Activated T-cell treated with anti-CD3 and anti-CD28 coated beads, Interleukin-2, amount 50 U/mL, for 24 hours (primary cell): ENCODE measurements at places on chromosomes 5 and 9.

GRCh38 chr5:1474866-1475543 is 29.8 kb upstream of the SLC6A3 start:
- peak; percentile 22 for DNase-seq

GRCh38 chr9:87659534-87660419 is 66.1 kb upstream of the CTSL start:
- DNase-seq, result no peak

DNA sequence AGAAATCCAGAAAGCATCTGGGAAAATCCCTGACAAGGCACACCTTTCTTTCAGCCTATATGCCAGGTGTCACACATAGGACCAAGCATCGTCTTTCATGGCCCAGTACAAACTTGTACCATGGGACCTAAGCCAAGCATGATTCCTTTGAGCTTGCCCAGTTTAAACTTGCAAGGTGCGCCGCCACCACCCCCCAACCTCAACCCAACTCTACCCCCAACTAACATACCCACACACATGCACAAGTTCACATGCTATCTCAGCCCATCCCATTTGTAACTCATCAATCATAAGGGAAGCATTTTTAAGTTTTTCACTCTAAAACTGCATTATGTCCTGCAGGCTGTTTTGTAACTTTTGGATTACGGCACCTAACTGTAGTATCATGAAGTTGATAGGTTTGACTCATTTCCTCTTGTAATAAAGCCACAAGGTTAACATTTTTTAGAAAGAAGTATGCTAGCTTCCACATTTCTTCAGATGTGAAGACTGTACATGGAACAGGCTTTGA is 145.9 kb upstream of the FST start:
- DNase-seq, result no peak

- no peak for DNase-seq
Observed at GRCh38 chr5:59709846-59710245, 183.7 kb downstream of the PDE4D start.

DNA sequence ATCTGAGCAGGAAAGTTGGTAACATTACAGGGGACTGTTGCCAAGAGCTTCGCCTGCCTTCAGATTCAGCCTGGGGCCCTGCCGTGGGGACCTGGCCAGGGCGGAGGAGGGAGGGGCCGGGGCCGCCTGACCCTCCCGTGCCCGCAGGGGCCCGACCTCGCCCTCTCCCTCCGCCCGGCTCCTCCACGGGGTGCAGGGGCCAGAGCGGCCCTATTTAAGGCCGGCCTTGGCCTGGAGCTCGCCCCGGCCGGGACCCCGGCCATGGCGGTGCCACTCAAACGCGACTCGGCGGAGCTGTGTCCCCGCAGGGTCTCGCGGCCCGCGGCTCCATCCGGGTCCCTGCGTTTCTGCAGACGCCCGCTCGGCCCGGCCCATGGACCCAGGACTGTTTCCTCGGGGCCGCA is 757 bp downstream of the TMEM250 start:
- no peak for DNase-seq

- no peak for DNase-seq
Observed at GRCh38 chr5:130747556-130747955, 417.5 kb downstream of the HINT1 start.

- DNase-seq, result no peak
Observed at GRCh38 chr5:169763376-169764017, 126.4 kb downstream of the DOCK2 start.

- no peak for DNase-seq
Observed at GRCh38 chr9:131727795-131728545, 11.9 kb downstream of the RAPGEF1 start.

DNA sequence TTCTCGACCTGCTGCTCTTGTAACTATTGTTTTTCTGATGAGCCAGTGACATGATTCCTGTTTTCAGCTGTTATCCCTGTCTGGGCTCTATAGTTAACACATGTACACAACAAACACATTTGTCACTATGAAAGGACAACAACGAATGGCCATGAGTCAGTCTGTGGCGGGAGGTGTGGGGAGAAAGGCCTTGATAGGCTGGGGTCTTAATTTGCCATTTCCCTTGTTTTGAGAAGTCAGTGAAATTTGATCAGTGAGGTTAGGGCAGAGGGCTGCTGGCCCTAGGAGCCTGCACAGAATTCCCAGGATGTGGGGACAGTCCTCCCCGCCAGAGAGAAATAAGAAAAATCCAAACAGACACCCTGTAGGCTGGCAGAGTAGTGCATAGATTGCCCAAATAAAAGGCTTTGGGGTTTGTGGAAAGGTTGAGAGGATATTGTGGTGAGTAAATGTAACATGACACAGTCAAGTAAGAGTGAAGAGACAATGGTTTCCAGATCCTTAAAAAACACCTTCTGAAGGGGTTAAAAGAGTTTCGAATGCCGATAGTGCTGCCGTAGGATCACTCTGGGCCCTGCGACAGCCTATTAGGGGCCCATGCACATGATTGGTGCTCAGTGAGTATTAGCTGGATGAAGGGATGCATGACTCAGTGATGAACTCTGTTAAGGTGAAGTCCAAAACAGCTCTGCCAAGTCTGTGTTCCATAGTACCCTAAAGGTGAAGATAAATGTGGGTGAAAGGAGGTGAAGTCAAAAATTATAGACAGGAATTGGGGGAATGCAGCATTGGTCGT is 110.9 kb upstream of the PRRC1 start:
- no peak for DNase-seq

GRCh38 chr5:111229871-111230810 is 6.0 kb downstream of the CAMK4 start:
- no peak for DNase-seq

DNA sequence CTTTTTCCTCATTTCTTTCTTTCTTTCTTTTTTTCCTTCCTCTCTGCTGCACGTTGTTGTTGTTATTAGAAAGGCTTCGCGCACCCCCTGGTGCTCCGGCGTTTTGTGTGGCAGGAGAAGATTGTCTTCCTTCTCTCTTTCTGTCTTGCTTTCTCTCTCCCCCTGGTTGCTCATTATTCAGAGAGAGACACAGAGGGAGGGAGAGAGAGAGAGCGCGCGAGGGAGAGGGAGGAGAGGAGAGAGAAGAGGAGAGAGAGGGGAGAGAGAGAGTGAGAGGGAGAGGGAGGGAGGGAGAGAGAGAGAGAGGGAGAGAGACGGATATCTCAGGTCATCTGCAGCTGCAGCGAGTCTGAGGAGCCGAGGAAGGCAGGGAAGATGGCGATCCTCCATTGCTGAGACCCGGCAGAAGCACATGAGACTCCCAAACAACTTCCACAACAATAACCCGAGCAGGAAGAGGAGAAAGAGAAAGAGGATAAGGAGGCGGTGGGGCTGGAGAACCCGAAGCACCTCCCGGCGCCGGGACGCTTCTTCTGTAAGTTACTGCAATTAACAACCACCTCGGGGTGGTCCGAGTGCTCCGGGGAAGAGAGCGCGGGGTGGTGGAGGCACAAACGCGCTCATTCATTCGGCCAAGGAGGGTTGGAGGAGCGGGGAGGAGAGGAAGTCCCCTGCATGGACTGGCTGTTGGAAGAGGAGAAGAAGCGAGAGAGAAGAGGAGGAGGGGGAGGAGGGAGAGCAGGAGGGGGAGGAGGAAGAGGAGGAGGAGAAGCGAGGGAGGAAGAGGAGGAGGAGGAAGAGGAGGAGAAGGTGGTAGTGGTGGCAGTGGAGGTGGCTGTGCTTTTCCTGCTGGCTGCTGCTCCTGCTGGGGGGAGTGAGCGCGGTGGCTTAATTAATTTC is at the start of gene ZNF462:
ZNF462 (plus strand) TSS at position 346 of the 900 bp plus-strand sequence. CDS start 60,218 bp downstream, outside the sequence.
- DNase-seq, result no peak

DNA sequence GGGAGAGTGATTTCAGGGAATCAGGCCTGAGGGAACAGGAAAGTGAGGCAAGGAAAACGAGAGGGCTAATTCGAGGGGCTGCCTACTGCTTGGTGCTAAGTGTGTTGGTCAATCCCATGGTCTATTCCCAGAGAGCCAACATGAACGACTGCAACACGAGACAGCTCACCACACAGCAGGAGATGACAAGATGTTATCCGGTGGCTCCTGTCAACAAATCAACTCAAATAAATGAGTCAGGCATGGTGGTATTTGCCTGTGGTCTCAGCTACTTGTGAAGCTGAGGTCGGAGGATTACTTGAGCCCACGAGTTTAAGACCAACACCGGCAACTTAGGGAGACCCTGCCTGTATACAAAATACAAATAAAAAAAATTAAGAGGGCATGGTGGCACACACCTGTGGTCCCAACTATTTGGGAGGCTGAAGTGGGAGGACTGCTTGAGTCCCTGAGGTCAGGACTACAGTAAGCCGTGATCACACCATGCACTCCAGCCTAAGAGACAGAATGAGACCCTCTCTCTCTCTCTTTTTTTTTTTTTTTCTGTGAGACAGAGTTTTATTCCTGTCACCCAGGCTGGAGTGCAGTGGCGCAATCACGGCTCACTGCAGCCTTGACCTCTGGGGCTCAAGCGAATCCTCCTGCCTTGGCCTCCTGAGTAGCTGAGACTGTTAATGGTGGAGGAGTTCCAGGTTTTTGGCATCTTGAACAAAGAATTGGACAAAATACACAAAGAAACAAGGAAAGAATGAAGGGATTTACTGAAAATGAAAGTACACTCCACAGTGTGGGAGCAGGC is 9.0 kb upstream of the FAF2 start:
- DNase-seq, result no peak

- DNase-seq, result no peak
Observed at GRCh38 chr9:24041160-24041690, 215.2 kb upstream of the ELAVL2 start.

DNA sequence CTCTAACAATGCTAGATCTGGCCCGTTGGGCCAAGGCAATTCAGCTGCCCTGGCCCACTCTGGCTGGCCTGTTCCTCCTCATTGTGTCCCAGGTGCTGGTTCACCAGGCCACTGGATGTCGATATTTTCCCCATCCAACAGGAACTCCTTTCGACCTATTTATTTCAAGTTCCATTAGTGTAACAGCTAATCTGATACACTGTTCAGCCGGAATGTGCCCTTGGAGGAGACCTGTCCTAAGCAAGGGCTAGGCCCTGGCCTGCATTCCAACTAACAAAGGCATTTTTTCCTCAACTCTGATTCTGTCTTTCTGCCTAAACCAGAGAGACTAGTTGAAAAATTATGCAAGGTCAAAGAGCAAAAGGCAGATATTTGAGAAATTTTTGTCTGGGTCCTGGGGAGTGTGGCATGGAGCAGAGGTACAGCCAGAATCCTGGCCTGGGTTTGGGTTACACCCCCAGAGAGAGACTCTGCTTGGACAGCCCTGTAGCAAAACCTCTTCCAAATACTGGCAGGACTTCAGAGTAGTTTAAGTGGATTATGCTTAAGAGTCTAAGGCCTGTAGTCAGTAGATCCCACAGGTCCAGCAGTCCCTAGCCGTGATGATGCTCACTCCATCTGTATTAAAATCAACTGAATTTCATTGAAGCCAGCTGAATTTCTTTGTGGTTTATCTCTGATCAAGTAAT is 36.1 kb downstream of the MARCHF11 start:
- DNase-seq, result no peak

DNA sequence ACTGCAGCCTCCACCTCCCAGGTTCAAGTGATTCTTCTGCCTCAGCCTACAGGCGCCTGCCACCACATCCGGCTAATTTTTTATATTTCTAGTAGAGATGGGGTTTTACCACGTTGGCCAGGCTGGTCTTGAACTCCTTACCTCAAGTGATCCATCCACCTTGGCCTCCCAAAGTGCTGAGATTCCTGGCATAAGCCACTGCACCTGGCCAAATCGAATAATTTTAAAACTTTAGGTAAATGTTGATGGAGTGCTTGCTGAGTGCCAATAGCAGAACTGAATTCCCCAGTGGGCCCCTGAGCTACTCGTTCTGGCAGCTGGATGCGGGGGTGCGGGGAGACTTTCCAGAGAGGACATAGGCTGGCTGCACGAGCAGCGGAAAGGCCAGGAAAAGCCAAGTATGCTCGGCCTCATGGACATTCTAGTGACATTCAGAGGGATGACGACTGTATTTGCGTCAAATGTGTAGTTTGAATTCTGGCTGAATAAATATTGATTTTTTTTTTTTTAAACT is 16.8 kb downstream of the TRAF2 start:
- no peak for DNase-seq

GRCh38 chr5:83097689-83098231 is 20.4 kb downstream of the XRCC4 start:
- no peak for DNase-seq

GRCh38 chr5:169626779-169627178 is 10.3 kb upstream of the DOCK2 start:
- no peak for DNase-seq

DNA sequence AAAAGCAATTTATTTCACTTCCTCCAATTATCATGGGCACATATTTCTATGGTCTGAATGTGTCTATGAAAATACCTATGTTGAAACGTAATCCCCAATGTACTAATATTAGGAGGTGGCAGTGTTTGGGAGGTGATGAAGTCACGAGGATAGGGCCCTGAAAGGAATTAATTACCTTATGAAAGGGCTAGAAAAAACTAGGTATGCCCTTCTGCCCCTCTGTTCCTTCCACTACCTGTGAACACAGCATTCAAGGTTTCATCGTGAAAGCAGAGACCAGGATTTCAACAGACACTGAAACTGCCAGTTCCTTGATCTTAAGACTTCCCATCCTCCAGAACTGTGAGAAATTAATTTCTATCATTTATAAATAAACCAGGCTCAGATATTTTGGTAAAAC is 1037.1 kb upstream of the C9orf72 start:
- no peak for DNase-seq

DNA sequence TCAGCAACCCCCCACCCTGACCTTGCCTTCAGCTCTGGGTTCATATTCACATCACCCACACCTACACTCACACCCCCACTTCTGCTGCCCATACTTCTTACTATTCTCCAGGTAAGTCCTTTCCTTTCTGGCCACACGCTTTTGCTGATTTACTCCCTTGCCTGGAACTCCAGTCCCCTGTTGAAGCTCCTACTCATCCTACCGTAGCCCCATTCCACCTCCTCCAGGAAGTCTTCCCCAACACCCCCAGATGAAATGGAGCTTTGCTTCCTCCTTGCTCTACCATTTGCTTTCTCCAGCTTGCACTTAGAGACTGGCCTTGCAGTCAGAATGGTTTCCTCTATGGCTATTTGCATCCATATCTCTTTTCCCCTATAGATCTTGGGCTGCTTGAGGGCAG is 182.3 kb downstream of the MELK start:
- no peak for DNase-seq

- no peak for DNase-seq
Observed at GRCh38 chr5:171648279-171649074, 137.1 kb upstream of the SMIM23 start.

DNA sequence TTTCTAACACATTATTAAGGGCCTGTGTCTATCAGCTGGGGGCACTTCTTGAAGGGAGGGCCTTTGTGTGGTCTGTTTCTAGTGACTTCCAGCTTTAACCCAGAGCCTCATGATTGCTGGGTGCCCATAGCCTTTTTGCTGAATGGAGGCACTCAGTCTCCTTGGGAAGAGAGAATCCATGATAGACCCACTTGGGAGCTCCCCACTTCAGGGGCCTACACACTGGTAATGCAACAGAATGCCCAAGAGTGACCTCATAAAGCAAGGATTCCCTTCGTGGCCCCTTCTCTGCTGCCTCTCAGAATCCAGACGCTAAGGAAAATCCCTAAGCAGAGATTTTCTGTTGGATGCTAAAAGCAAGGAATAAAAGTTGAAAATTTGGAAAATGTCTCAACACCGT is at the start of gene CATSPER3:
CATSPER3 (plus strand) TSS at position 301 of the 400 bp plus-strand sequence; CDS start at position 386, 85 bp downstream.
- no peak for DNase-seq
